HCT116 (cell line): ENCODE measurements at places on chromosomes 4 and X. TPM values are rescaled to one million over a fixed set of nuclear protein-coding genes. Genes with fewer than 3 reads are reported as not detected.
A peak's percentile ranks its signal among the peaks of the same experiment; 100 is the strongest.

DNA sequence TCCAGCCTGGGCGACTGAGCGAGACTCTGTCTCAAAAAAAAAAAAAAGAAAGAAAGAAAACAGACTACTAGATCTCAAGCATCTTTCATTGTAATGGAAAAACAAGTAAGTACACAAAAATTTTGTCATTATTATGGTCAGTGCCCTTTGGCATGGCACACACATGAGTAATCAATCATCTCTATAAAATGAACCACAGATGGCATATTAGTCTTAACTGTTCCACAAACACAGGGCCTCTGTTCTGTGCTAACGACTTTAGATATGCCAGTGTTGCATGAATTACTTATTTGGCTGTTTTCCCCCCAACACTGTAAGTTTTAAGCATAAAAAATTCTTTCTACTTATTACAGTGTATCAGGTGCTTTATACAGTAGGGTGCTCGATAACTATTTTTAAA, 90.4 kb downstream of the COX7B2 start:
- no peak for DNase-seq

DNA sequence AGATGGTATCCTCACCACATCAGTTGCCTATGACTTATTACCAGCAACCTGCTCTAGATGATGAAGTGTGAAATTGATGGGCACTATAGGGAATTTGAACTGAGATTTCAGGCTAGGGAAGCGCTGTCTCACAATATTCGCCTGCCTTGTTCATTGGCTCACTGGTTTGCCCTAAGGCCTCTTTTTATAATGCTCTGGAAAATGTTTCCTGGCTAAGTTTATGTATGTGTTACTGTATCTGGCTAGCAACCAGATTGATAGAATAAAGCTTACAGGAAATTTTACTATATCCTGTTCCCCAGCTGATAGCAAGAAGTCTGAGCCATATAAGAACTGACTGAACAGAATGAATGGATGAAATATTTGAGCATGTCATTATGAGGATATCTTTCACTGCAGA, 71.6 kb downstream of the GSTCD start:
- DNase-seq: no peak

- DNase-seq: no peak
These were observed 45.0 kb downstream of the RGS12 start for GRCh38 chr4:3337811-3338210.

- no peak for DNase-seq
These were observed 130.6 kb upstream of the STX18 start for GRCh38 chr4:4672402-4672801.

DNA sequence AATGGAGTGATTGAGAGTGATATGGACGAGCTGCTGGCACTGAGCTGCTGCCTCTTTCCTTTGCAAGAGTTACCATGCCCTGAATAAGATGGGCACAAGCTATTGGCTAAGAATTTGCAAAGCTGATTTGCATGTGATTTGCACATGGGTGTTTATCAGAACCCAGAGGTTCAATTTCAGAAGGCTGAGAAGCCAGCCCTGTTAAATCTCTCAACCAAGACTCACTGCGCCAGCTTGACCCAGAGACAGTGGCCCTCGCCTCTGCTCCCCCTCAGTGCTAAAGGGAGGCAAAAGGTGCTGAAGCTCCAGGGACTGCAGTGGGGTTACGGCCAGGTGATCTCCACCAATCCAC, 701 bp downstream of the ARHGAP4 start:
- DNase-seq: no peak

GRCh38 chr4:163949976-163950601, 455.6 kb downstream of the TMA16 start:
- DNase-seq: no peak

DNA sequence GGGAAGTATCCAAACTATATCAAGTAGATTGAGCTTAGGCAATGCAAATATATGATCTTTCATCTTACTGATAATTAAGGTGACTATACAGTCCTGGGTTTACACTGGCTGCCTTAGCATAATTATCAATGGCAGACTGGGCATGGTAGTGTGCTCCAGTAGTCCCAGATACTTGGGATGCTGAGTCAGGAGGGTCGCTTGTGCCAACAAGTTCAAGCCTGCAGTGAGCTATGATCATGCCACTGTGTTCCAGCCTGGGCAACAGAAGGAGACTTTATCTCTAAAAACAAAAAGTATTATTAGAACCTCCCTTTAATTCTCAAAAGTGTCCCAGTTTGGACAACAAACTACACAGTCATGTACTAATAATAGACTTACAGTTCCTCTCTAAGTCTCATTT, 99.4 kb upstream of the RASGEF1B start:
- DNase-seq: no peak

DNA sequence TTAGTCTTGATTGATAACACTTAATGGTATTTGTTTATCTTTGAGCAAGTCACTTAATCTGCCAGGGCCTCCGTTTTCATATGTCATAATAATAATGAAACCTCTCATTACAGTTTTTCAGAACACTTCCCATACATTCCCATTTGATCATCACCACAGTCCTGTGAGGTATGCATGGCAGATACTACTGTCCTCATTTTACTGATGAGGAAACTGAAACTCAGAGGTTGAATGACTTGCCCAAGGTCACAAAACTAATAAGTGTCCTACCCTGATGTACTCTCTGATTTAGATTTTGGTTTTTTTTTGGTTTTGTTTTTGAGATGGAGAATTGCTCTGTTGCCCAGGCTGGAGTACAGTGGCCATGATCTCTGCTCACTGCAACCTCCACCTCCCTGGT, 25.7 kb downstream of the ZFX start:
- DNase-seq: no peak

DNA sequence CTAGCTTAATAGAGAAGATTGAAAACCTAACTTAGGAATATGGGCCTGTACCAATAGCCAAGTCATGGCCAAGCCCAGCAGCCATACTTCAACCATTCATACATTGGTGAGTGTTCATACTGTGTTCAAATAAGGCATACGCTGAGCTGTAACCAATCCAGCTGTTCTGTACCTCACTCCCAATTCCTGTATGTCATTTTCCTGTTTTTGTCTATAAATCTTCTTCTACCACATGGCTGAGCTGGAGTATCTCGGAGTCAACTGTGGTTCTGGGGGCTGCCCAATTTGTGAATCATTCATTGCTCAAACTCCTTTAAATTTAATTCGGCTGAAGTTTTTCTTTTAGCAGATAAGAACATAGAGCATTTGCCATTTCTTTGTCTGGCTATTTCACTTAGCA, 195.3 kb upstream of the ANKRD50 start:
- DNase-seq: no peak

- no peak for DNase-seq
These were observed 38.7 kb downstream of the KDM5C start for GRCh38 chrX:53186351-53186750.

- peak; percentile 8 for DNase-seq
These were observed 242.1 kb downstream of the ADAMTS3 start for GRCh38 chr4:72326692-72327632.

AFF2 gene
- 0.05 TPM for total RNA-seq

SHOX gene
- not detected for total RNA-seq
